ENCODE measurements at places on chromosomes 4 and X.

GRCh38 chrX:68675571-68675970, 28.1 kb downstream of the STARD8 start:
- DNase-seq: no peak

- no peak for DNase-seq
Measured at GRCh38 chrX:104254442-104255115, at the start of gene ESX1. Gene ESX1 (minus strand): TSS chrX:104254933. CDS start chrX:104254849, 84 bp downstream.

- DNase-seq: no peak
Measured at GRCh38 chr4:186946682-186947294, 223.1 kb upstream of the FAT1 start.

DNA sequence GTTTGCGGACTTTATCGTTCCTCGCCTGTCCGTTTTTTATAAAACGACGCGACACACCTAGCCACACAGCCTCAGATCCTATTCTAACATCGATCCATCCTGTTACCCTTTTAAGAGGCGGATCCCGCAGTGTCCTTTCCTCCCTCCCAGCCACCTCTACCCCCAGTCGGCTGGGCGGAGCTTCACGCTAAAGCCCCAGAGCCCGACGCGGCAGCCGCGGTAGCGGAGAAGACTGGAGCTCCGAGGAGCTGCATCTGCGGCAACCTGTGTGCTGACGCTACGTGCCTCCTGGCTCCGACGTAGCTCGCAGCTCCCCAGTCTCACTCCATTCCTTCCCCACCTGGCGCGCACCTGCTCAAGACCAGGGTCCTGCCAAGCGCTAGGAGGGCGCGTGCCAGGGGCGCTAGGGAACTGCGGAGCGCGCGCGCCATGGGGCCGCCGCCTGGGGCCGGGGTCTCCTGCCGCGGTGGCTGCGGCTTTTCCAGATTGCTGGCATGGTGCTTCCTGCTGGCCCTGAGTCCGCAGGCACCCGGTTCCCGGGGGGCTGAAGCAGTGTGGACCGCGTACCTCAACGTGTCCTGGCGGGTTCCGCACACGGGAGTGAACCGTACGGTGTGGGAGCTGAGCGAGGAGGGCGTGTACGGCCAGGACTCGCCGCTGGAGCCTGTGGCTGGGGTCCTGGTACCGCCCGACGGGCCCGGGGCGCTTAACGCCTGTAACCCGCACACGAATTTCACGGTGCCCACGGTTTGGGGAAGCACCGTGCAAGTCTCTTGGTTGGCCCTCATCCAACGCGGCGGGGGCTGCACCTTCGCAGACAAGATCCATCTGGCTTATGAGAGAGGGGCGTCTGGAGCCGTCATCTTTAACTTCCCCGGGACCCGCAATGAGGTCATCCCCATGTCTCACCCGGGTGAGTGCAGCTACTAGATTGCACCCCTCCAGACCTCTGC, at the start of gene RNF128:
RNF128 (plus strand) TSS at position 217 of the 953 bp plus-strand sequence; CDS start at position 430, 213 bp downstream.
- DNase-seq: no peak
